Fibroblast of skin of scalp (primary cell): ENCODE measurements at places on chromosomes 7 and 10.
A peak's percentile ranks its signal among the peaks of the same experiment; 100 is the strongest.

DNA sequence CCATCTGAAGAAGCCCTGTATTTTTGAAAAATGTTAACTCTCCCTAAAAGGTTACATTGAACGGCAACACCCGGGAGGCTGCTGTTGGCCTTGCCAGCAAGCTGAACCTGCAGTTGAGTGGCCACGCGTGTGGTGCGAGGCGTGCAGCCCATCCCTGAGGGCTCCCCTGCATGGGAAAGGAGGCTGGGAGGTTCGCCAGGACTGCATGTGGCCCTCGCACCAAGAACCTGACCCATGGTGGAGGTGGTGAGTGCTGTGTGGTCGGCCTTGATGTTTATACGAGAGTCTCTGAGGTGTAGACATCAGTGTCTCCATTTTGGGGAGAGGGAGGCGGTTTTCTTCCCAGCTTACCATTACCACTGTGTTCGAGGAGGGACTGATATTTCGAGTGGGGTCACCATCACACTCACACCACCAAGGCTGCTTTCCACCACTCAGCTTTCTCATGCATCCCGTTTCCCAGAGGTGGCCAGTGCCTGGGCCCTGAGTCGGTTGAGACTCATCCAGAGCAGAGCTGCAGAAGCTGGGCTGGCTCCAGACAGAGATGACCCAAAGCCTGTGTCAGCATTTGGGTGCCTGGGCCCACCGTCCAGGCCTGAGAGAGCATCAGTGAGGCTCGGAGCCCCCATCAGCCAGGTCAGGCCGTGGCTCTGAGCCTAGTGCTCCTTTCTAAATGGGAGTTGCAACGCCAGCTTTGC is 222.6 kb downstream of the EBF3 start:
- DNase-seq, result no peak

GRCh38 chr10:35910234-35910633 is 268.1 kb upstream of the FZD8 start:
- DNase-seq, result peak; percentile 60

- DNase-seq, result no peak
Observed at GRCh38 chr10:49174261-49174925, 13.8 kb downstream of the TMEM273 start.

DNA sequence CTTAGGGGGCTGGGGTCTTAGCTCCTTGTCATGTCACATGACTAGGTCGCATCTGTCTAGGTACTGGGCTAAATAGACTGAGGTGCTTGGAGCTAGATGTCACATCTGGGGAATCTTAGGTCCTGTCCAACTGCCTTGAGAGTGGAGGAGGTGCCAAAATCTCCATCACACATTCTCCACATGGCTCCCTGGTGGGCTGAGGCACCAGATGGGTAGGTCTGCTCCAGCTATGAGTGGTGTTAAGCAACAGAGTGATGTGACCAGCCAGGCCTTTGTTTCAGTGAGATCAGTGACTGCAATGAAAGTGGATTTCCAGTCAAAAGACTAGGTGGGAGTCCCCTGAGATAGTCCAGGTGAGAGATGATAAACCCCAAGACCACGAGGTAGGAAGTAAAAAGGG is 251.8 kb downstream of the BMPER start:
- DNase-seq, result peak; percentile 62

DNA sequence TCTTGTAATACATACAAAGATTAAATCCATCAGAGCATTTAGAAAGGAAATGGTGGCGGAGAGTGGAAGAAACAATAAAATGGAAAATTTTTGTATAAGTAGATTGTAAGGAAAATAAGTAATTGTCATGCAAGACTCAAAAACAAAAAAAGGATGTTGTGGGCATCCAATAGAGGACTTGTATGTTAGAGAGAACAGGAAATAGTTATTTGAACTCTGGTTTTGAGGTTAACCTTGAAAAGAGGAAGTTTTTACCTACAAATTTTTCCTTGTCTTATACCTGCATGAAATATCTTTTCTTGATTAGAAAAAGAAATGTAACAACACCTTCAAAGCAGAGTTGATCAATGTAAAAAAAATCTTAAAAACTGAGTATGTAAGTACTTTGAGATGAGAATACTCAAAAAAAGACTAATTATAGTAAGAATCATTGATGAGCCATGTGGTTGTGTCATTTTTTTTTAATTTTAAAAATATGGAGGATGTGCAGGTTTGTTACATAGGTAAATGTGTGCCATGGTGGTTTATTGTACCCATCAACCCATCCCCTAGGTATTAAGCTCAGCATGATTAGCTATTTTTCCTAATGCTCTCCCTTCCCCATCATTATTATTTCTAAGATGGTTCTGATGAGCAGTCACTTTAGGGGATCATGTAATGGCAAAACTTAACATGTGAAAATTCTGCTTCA is 11.9 kb downstream of the TMEM106B start:
- no peak for DNase-seq

GRCh38 chr10:38027986-38028385 is 17.5 kb downstream of the ZNF33A start:
- peak; percentile 18 for DNase-seq

- DNase-seq, result no peak
Observed at GRCh38 chr7:157548691-157549303, 212.0 kb downstream of the DNAJB6 start.

DNA sequence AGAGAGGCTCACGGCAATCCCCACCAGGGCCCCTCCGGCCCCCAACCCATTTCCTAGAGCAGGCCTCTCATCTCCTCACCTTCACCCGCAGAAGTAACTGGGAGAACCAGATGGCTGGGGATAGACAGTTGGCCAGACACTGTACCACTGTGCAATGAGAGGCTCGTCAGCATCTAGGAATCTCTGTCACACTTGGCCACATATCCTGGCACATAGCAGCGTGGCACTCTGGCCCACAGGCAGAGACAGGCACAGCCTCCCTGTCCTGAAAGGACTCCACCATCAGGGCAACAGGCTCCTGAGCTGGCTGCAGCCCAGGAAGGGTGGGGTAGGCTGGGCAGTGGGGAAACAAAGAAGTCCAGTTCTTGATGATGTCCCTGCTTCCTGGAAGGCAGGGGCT is 45.8 kb downstream of the C10orf143 start:
- DNase-seq, result no peak

DNA sequence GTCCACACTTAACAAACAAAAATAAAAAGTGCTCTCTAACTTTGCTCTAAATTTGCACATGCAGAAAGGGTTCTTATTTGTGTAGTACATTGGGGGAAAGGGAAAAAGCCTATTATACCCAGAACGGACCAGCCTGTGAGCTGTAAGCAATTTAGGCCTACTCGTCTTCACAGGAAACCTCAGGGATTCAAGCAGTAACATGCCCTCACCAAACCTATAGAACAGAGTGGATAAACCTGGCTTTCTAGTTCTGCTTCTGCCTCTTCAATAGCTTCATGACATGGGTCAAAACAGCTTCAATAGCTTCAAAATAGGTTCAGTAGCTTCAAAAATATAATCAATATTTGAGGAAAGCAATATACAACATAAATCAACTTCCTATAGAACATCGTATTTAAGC is 163.7 kb downstream of the ARL4A start:
- DNase-seq, result no peak

GRCh38 chr7:155497149-155497901 is 39.4 kb downstream of the EN2 start:
- no peak for DNase-seq

GRCh38 chr10:12130237-12130872 is 878 bp downstream of the SEC61A2 start:
- DNase-seq, result peak; percentile 81

DNA sequence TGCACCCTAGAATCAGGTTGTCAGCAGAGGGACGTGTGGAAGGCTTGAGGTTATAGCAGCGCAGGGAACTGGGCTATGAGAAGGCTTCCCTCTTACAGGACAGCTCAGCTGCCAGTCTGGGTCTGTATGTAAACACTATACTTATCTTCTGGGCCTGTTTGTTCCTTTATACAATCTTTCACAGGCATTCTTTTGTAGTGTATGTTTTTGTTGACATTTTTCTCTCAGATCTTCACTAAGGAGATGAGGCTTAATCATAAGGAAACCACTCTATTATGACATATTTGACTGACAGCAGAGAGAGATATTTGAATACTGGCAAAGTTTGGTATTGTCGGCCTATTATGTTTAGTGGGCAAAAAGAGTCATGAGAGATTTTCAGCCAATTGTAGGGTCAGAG is 929 bp downstream of the GBF1 start:
- no peak for DNase-seq

GRCh38 chr7:2521952-2522591 is 2.5 kb downstream of the LFNG start:
- DNase-seq, result peak; percentile 42

DNA sequence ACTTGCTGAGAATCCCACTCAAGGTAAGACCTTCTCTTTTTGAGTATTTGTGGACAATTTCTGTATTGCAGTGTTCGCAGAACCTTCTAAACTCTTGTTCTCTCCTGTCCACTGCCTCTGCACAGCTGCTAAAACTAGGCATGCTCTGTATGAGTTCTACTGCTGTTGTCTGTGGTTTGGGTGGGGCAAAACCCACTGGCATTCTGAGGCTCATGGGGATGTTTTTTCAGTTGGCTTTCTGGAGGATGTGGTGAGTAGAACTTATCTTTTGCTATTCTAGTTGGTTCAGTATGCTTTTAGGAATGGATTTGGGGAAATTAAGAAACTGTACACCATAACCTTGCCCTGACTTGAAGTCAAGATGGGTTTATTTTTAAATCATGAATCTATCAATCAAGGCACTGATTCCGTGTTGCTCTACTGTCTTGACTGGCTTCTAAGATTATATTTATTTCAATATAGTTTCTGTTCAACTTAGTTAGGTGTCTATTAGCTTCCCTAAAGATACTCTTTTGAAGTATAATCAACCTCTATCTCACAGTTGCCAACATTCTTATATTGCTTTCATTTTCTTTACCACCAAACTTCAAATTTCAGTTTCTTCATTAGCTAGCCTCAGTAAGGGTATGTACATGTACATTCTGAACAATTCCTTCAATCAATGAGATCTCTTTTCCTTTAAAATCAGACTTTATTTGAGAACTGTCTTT is 25.0 kb upstream of the C1GALT1 start:
- peak; percentile 92 for DNase-seq

- DNase-seq, result no peak
Observed at GRCh38 chr7:101216001-101216859, 1.2 kb downstream of the PLOD3 start.

DNA sequence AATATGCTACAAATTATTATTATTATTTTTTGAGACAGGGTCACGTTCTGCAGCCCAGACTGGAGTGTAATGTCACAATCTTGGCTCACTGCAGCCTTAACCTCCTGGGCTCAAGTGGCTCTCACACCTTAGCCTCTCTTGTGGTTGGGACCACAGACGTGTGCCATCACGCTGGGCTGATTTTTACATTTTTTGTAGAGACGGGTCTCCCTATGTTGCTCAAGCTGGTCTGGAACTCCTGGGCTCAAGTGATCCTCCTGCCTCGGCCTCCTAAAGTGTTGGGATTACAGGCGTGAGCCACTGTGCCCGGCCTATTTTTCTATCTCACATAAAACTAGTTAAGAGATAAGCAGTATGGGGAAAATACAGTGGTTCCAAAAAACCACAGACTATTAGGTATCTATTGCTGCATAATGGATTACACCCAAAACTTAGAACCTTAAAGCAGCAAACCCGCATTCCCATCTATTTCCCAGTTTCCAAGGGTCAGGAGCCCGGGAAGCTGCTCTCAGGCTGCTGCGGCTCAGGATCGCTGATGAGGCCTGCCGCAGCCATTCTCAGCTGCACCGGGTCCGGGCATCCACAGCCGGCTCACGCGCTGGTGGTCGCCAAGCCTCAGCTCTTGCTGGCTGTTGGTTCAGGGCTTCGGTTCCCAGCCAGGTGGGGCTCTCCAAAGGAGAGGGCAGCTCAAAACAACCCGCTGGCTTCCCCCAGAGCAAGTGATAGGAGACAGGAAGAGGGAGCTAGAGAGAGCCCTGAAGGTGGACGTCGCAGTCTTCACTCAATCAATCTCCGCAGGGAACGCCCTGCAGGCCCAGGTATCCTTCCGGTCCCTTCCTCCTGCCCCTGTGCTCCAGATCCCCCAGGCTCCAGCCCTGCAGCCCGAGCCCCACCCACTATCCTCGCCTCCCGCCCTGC is 128.2 kb downstream of the UBE2H start:
- DNase-seq, result peak; percentile 47

- DNase-seq, result no peak
Observed at GRCh38 chr7:115005953-115006352, 84.1 kb downstream of the MDFIC start.

- no peak for DNase-seq
Observed at GRCh38 chr7:74291535-74291934, 2.3 kb downstream of the CLIP2 start.

GRCh38 chr7:50721661-50722259 is 60.9 kb downstream of the GRB10 start:
- DNase-seq, result peak; percentile 15

DNA sequence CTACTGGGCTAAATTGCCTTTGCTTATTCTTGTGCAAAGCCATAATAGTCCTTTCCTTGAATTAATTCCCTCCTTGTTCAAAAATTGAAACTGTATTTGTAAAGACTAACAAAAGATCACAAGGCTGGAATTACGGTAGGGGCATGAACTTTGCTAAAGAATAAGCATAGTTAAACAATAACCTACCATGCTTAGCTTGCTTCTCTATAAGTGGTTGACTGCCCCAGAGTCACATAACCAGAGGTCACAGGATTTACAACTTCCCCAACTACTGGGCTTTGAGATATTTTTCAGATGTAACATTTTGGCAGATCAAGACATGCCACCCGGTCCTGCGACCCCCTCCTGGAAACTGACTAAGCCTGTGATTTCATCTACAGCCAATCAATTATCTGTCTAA is 181.4 kb downstream of the GPAM start:
- DNase-seq, result no peak

- DNase-seq, result peak; percentile 34
Observed at GRCh38 chr7:82194016-82194643, 249.4 kb downstream of the CACNA2D1 start.

- no peak for DNase-seq
Observed at GRCh38 chr10:132449051-132449810, 52.2 kb downstream of the PWWP2B start.

DNA sequence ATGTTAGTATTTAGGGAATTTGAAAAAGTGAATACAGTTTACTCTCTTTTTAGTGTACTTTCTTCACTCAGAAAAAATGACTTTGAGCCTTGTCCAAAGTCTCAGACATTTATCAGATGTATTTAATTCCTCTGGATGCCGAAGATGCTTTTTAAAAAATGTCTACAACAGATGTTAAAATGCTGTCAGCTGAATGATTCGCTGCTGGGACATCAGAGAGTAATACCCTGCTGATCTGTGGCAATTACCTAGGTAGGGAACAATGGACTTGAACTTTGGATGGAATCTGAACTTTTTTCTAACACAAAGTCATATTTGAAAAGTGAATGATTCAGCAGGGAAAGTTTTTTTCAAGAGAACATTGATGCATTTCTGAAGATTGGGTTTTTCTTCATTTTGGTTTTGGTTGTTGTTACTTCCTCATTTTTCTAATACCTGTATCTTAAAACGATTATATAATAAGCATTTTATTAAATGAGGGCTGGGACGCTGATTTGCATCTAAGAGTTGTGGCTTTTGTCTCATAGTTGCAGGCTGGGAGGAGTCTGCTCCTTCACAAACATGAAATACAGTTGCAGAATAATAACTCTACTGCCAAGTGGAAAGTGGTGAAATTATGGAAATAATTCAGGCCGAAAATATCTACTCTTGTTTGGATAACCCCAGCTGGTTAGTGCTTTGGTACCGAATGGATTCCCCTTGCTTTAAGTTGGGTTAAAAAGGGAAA is 98.0 kb downstream of the SPAG6 start:
- peak; percentile 51 for DNase-seq

- DNase-seq, result peak; percentile 25
Observed at GRCh38 chr7:24783698-24784097, 26.4 kb upstream of the GSDME start.
